ENCODE measurements at places on chromosomes 2 and 18.

DNA sequence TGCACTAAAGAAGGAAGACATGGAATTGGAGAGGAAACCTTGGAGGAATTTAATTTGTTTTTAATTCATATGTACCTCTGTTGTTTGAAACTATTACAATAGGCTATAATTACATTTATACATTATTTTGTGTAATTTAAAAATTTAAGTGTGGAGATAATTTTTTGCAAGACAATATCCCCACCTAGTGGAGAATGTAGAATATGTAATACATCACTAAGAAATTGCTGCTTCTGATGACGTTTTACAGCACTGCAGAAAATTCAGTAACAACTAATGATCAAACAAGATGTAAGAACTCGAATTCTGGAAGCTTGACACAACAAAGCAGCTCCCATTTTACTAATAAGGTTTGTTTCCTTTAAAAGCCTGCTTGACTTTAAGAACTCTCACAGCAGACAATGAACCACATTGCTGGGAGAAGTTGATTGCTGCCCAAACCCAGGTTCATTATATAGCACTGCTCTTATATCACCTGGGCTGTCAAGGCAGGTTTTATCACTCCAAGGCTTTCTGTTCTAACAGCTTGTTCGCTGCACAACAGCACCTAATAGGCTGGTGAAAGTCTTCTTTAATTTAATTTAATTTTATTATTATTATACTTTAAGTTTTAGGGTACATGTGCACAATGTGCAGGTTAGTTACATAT, 53.4 kb downstream of the THADA start:
- peak; percentile 20 for DNase-seq

- DNase-seq, result peak; percentile 20
Observed at GRCh38 chr2:181077128-181077709, 96.8 kb downstream of the UBE2E3 start.

- DNase-seq, result no peak
Observed at GRCh38 chr2:240500561-240501423, 57.0 kb downstream of the ANKMY1 start.

DNA sequence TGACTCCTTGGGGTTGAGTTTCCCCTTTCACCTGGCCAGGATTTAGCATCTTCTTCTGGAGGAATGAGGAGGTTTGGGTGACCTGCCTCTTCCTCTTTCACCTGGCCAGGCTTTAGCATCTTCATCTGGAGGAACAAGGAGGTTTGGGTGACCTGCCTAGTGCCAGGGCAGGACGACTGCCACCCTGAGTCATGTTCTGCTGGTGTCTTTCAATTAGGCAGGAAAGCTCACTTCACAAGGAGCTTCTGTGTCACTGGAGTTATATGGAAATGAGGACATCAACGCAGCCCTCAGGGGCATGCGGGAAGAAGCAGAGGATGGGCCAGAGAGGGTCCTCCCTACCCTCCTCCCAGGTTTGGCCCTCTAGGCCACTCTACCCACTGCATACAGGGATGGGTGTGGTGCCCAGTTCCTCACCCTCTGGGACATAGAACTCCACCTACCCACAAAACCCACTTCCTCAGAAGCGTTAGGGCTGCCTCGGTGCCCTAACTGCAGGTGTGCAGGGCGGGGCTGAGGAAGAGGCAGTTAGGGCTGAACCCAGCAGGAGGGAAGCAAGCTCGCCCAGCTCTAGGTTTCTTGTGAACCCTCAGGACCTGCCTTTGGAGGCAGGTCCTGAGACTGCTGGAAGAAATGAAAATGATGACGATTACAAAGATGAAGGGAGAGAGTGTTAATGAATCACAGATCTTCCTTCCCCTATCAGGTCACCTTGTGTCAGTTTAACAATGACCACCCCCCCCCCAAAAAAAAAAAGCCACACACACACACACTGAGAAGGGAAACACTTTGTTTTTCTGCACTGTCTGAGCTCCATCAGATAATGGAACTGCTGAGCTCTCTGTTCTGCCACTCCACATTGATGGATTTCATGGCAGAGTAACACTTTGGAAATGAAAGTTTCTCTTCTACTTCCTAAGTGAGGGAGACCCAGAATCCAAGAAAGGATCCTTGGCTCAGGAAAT, 71.0 kb downstream of the ARL4C start:
- no peak for DNase-seq

DNA sequence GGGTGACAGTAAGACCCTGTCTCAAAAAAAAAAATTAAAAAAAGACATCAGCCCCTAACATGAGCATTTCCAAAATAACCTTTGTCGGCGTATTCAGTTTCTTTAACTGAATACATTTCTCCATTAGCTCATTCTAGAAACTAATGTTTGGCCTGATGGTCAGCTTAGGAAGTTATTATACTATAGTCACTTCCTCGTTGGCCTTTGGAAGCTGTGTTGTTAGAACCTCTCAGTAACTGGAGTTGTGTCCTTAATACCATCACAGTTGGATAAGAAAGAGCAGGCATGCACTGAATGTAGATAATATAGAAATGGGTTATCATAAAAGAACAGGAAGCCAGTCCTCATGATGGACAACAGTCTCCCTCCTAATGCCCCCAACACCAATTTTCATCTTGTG, 112.8 kb downstream of the ANTXR1 start:
- no peak for DNase-seq

DNA sequence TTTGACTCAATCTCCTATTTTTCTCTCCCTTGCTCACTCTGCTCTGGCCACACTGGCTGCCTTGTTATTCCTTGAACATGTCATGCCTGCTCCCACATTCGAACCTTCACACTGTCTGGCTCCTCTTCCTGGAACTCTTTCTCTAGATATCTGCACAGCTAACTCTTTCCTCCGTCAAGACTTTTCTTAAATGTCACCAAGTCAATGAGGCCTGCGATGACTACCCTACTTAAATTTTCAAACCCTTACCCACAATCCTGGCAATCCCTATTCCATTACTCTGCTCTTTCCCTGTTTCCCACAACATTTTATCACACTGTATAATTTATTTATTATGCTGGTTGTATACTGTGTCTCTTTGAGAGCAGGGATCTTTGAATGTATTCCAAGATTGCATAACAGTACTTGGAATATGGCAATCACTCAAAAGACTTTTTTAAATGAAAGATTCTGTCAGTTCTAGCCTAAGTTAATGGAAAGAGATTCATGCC, 206.2 kb downstream of the SRBD1 start:
- DNase-seq, result peak; percentile 90

DNA sequence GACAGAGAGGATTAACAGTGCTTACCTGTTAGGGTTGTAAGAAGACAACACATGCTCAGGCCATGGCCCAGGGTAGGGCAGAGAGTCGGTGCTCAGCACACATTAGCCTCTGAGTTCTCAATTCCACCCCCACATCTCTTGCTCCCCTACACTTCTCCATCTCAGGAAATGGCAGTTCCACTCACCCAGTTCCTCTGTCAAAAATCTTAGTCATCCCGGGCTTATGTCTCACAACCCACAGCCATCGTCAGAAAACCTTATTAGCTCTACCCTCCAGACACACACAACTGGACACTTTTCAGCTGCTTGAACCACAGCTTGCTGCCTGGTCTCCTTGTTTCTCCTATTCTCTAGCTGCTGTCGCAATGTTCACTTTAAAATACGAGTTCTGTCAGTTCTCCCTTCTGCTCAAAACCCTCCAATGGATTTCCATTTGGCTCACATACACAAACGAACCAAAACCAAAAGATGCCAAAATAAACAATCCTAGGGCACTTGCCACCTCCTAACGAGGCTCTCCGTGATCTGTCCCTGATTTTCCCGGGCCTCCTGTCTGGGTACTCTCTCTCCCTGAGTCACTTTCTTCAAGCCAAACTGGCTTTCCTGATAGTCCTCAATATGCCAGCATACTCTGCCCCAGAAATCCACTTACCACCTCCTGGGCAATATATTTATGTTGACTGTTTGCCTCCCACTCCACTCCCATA, 89.7 kb downstream of the KCTD1 start:
- DNase-seq, result no peak

GRCh38 chr2:218618102-218618860, 10.6 kb downstream of the PLCD4 start:
- DNase-seq, result no peak

DNA sequence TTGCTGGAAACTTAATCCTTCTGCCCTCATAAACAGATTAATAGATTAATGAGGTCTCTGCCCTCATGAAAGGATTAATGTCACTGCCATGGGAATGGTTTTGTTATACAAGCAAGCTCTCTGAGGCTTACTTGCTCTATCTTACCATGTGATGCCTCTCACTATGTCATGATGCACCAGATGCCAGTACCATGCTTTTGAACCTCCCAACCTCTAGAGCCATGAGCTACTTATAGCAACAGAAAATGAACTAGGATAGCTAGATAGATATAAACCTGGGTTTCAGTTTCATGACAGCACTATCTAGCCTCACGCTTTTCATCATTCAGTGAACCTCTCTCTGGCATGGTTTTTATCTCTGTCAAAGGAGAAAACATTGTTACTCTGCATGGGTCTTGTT, 371.6 kb upstream of the LRP1B start:
- no peak for DNase-seq

DNA sequence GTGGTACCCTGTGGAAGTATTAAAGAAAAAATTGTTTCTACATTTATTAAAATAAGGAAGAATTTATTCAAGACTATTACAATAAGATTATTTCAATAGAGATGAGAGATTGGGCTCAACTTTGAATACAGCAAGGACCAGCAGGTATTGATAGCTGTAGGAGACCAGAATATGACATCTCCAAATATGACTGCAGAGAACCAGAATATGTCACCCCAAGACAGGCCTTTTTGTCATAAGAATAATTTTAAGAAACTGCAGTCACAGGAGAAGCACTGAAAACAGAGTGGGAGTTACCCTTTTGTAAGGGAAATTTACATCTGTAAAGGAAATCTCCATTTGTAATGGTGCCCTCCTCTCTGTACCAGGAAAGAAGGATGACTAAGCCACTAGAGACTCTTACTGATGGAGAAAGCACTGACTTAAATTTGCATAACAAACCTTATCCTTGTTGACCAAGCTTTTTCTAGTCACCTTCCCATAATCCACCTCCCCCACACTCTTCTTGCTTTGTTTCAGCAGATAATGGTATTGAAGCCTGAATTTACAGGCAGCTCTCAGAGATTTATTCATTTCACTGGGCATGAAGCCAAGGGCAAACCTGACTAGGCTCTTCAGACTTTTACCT, 145.1 kb upstream of the RMP24 start:
- no peak for DNase-seq

DNA sequence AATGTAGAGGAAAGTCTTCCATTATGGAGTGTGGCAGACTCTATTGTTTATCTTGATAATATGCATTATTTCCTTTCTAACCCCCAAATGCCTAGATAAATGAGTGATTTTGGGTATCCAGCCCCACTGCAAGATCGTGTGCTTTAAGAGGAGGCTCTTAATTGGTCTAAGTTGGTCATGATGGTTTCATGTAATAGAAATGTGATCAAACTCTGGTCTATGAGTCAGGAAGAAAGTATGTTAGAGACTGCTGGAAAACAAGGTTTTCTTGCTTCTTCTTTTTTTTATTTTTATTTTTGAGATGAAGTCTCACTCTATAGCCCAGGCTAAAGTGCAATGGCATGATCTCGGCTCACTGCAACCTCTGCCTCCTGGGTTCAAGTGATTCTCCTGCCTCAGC, 344.5 kb upstream of the TNP1 start:
- peak; percentile 26 for DNase-seq

DNA sequence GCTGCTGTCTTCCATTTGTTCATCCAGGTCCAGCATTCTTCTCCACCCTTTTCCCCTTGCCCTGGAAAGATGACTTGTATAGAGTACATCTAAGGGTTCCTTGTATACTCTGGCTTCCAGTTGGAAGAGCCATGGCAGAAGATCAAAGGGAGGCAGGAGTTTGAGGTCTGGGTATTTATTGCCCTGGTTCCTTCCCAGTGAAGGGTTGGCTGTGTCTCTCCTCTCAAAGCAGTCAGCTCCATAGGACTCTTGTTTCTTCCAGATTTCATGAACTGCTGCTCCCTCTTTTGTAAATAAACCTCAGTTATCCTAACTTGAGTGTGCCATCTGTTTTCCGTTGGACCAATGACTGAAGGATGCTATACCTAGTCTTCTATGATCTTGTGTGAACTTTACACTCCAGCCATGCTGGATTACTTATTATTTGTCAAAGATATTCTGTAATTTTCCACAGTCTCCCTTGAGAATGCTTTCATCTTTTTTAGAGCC, 6.4 kb downstream of the BBS5 start:
- DNase-seq, result no peak

GRCh38 chr18:37392648-37393047, 172.9 kb downstream of the CELF4 start:
- no peak for DNase-seq

DNA sequence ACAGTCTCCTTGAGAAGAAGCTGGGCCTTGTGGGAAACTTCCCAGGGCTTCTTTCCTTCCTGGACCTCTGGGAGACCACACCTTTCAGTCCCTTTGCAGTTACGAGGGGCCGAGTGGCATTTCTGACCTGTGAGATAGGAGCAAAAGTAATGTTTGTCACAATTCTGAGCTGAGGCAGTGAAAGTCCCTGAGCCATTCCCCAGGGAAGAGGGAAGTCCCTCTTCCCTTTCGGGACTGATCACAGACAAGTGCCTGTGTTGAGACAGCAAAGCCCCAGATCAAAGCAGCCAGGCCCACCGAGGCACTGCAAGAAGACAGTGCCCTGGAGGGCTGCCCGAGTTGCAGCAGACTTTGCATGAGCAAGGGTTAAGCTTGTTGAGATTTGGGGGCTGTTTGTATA, 41.9 kb downstream of the RHOB start:
- DNase-seq, result no peak

DNA sequence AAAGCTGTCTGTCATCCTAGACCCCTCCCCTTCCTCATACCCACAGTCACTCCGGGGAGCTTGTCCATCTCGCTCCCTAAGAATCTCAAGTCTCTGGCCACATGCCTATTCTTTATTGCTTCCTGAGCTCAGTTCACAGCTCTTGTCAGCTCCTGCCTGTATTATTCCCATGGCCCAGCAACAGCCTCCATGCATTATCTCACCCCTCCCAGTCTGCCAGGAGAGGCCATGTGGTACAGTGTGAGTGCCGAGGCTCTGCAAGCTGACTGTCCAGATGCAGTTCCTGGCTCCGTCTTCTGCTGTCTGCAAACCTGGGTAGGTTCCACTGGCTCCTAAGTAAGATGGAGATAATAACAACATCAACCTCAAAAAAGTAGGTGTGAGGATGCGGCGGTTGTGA, 79.7 kb downstream of the MRPS9 start:
- no peak for DNase-seq

DNA sequence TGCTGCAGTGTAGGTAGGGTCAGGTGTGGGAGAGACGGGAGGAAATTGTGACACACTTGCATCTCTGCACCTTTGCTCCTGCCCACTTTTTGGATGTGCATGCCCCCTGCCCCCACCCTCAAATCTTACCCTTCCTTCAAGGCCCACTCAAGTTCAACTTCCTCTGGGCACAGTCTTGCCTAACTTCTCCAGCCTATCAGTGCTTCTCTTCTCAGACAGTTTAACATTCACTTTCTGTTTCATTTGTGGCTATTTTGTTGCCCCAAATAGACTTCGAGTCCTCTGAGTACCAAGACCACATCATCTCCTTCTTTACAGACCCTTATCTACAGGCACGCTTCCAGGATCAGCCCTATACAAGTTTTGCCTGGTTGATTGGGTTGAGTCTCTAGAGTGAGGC, 2.7 kb downstream of the ST8SIA5 start:
- no peak for DNase-seq

- peak; percentile 17 for DNase-seq
Observed at GRCh38 chr2:166375195-166375735, 479 bp downstream of the SCN9A start.

All from kidney glomerular epithelial cell (primary cell).